ENCODE measurements at places on chromosomes 13 and 19.
A peak's percentile ranks its signal among the peaks of the same experiment; 100 is the strongest.

DNA sequence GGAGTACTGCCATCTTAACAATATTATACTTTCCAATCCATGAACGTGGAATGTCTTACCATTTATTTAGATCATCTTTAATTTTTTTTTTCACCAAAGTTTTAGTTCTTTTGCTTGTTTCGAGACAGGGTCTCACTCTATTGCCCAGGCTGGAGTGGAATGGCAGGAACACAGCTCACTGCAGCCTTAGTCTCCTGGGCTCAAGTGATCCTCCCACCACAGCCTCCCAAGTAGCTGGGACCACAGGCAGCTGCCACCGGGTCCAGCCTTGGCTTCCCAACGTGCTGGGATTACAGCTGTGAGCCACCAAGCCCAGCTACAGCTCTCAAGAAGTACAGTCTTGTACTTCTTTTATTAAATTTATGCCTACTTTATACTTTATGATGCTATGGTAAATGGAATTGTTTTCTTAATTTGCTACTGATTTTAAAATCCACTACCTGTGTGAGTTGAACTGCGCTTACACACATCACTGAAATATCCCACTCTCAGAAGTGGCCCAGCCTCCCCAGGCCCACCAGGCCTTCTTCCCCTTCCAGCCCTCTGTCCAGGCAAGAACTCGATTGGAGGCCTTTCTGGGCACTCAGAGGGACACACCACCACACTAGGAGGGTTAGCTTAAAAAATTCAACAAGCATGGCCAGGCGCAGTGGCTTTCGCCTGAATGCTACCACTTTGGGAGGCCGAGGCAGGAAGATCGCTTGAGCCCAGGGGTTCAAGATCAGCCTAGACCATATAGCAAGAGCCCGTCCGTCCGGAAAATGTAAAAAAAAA, 1.0 kb upstream of the PGLS start:
- no peak for DNase-seq

- DNase-seq: peak; percentile 40
Observed at GRCh38 chr19:919199-920050, 2.3 kb downstream of the KISS1R start.

DNA sequence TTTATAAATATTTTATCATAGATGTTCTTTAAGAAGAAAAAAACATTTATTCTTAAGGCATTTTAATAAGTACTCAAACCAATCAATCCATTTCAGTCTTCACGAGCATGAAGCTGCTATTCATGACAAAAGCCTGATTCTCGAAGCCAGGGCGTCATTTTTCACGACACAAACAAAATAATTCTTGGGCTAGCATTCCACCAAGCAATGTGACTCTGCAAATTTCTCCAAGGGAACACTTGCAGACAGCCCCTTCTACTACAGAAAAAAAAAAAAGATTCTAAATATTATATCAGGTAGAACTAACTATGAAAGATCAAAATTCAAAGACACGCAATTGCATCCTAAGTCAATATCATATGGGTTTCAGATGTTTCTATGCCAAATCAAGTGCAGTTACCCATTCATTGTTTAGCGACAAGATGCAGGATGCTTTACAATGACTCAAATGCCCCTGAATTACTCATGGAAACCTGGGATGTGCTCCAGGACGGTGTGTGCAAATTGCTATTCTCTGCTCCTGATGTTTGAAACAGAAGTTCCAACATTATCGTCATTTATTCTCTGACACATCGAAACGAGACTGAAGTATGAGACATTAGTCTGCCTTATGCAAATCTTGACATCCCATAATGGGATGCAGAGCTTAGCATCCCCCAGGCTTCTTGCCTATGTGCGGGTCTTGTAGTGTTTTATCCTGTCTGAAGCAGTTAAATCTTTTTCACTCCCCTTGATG, 517.7 kb downstream of the MYO16 start:
- no peak for DNase-seq

GRCh38 chr19:34044021-34044420, 128.3 kb upstream of the LSM14A start:
- no peak for DNase-seq

- DNase-seq: peak; percentile 15
Observed at GRCh38 chr19:5974721-5975387, 3.1 kb downstream of the RANBP3 start.

DNA sequence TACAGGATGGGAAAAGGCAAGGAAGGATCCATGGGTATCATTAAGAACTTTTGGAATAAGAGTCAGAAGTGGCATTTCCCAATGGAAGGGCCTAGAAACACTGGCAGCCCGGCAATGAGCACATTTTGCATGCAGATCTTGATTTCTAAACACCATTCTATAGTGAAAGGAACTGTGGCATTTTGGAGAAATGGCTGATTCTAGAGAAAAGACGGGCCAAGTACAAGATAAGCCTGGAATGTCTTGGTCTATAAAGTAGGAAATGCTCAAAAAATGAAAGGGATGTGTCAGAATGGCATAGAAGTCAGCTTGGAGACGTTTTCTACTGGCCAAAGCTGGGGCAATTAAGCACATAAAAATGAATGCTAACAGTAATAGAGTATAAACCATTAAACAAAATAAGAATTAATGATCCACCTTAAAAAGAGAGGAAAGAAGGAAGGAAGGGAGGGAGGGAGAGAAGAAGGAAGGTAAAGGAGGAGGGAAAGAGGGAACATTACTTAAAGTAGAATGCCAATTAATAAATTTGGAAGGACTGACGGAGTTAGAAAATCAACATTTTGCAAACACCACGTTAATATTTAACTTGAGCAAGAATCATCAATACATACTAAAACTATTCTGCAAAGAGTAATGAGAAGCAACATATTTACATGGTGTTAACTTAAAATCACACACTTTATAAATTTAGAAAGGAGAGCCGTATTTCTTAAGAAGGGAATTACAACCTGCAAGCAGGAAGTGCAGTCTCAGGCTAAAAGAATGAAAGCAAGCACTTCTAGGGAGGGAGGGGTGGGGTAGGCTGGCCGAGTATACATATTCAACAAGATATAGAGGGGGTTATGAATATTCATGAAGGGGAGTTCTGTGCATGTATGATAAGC, 78.9 kb downstream of the ANKRD10 start:
- no peak for DNase-seq

DNA sequence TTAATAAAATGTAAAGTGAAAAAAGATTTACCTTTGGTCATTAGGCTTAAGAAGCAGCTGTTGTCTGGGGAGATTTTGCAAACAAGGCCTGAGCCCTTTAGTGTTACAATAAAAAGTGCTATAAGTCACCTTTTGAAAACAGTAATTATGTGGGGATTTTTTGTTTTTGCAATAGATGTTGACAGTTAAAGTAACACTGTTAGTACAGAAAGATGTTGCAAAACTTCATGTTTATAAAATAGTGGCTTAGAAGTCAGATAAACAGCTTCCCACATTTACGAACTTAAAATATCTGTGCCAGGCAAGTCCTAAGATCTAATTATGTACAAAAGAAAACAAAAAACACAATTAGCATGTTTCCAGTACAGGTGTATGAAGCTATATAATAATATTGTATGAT, 138.0 kb upstream of the IRS2 start:
- DNase-seq: no peak

GRCh38 chr13:37453246-37453645, 145.3 kb downstream of the POSTN start:
- no peak for DNase-seq

- no peak for DNase-seq
Observed at GRCh38 chr19:3065675-3066357, 3.5 kb upstream of the TLE5 start.

- no peak for DNase-seq
Observed at GRCh38 chr19:31126236-31126635, 223.0 kb downstream of the TSHZ3 start.

DNA sequence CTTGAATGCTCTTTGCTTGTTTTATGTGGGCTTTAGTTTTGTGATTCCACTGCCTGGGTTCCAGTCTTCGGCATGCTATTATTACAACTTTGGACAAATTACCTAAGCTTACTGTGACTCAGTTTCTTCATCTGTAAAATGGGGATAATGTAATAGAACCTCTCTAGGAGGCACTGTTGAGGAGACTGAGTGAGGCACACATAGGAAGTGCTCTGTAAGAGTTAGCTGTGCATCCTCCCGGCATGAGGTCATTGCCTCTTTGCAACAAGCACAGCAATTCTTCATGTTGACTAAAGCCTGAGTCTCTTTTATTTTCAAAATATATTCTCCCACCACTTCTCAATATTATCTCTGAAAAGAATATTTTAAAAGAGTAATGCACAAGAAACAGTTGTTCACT, 227.4 kb downstream of the DLEU7 start:
- no peak for DNase-seq

GRCh38 chr19:46959894-46960556, 59.6 kb upstream of the NPAS1 start:
- DNase-seq: no peak

DNA sequence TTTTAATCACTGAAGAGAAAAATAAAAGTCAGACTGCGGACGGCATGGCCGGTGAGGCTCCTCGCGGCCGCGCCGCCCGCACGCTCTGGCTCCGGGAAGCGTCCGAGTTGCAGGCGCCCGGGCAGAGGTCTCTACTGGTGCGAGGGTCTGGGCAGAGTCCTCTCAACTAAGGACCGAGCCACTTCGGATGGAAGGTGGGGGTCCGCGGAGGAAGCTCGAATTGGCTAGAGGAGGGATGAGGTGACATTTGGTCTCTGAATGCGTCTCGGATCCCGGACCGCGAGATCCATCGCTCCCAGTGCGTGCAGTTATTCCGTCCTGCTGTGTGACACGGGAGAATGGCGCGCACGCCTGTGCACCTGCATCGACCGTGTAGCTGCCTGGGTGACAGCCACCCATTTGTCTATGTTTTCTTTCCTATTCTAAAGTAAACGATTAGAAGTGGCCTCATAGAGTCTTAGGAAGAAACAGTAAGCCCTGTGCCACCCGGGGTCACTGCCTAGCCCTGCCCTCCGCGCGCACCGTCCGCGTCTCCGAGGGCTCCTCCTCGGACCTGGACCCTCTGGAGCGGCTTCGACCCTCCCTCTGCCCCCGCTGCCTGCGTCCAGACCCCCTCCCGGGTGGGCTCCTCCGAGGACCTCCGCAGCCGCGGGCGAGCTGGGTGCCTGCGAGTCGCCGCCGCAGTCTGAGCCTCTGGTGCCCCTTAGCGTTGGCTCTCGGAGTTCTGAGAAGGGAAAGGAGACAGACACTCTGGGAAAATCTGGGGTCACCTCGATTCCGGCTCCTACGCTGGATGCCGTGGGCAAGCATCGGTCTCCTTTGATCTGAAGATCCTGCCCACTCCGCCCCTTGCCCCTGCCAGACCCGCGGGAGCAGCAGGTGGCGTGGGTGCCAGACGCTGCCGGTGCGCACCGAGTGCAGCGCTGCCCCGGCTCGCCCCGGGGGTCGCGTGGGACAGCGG, 347.4 kb downstream of the LIG4 start:
- DNase-seq: no peak

DNA sequence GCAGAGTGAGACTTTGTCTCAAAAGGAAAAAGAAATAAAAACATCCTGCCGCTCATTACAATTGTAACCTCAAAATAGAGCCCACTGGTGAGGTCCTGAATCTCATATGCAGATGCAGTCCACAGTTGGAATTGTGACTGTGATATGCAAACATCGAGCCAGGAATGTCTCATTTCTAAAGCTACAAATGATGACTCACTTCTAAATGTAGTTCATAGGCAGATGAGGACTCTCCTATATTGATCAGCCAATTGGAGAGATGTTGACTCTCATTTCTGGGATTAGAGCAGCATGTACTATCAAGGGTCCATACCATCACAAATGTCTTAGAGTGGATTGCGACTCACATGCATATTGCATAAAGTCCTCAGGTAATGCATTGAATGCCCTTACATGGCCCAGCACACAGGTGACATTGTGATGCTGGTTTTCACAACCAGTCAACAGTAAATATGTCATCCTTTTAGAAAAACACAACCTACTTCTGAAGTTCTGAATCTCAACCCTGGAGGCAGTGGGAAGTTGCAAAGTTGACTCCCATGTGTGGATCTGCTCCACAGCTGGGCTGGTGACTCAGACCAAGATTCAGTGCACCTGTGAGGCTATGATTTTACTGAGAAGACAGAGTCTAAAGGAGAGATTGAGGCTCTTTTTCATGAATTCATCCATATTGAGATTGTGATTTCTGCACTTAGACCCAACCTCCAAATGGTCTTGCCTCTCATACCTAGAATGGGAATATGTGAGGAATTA, 16.9 kb upstream of the ZNF254 start:
- DNase-seq: no peak
